B cell (primary cell): ENCODE measurements at places on chromosomes 7 and 10. TPM values are rescaled to one million over a fixed set of nuclear protein-coding genes. Genes with fewer than 3 reads are reported as not detected.

CALD1 gene
- 0.04 and 0.18 TPM in 2 replicates for polyA plus RNA-seq

TAS2R41 gene
- not detected in 2 replicates for polyA plus RNA-seq

GRM3 gene
- not detected in 2 replicates for polyA plus RNA-seq

SMKR1 gene
- 0.58 and 0.66 TPM in 2 replicates for polyA plus RNA-seq

CAV1 gene
- 0.69 and 0.95 TPM in 2 replicates for polyA plus RNA-seq

BRI3 gene
- 21.6 and 40.3 TPM in 2 replicates for polyA plus RNA-seq

SDK1 gene
- polyA plus RNA-seq, result 0.52 and 0.73 TPM in 2 replicates

ANKRD30A gene
- not detected in 2 replicates for polyA plus RNA-seq

SLC26A5 gene
- polyA plus RNA-seq, result not detected in 2 replicates

HMX2 gene
- not detected in 2 replicates for polyA plus RNA-seq

ACSM6 gene
- polyA plus RNA-seq, result not detected in 2 replicates

TMEM139 gene
- polyA plus RNA-seq, result 0.12 and 0.25 TPM in 2 replicates

SFTPA1 gene
- polyA plus RNA-seq, result not detected in 2 replicates

PTN gene
- not detected in 2 replicates for polyA plus RNA-seq

TMEM270 gene
- not detected in 2 replicates for polyA plus RNA-seq

FANK1 gene
- polyA plus RNA-seq, result 0.13 and 0.23 TPM in 2 replicates

ABCB4 gene
- 16.6 and 27.5 TPM in 2 replicates for polyA plus RNA-seq

IGF2BP3 gene
- polyA plus RNA-seq, result 0.50 and 0.63 TPM in 2 replicates

CLCN1 gene
- not detected in 2 replicates for polyA plus RNA-seq

CUEDC2 gene
- 49.4 and 57.4 TPM in 2 replicates for polyA plus RNA-seq

GPER1 gene
- 2.7 and 3.2 TPM in 2 replicates for polyA plus RNA-seq

NEBL gene
- polyA plus RNA-seq, result 0.03 TPM in 1 of 2 replicates, not detected in the other

STEAP4 gene
- polyA plus RNA-seq, result 0.03 and 0.04 TPM in 2 replicates

LIPN gene
- 0.12 TPM in 1 of 2 replicates, not detected in the other for polyA plus RNA-seq

BMPER gene
- not detected in 2 replicates for polyA plus RNA-seq

PTPRZ1 gene
- not detected in 2 replicates for polyA plus RNA-seq

ITIH5 gene
- polyA plus RNA-seq, result not detected in 2 replicates

ADGRA1 gene
- polyA plus RNA-seq, result not detected in 2 replicates
